CD4-positive, alpha-beta T cell treated with Interleukin-21 for 1 hour (primary cell): ENCODE measurements at places on chromosomes 3 and 15.
A peak's percentile ranks its signal among the peaks of the same experiment; 100 is the strongest.

GRCh38 chr3:149808209-149808829 lies 4.7 kb upstream of the RNF13 start:
- peak; percentile 65 for DNase-seq

DNA sequence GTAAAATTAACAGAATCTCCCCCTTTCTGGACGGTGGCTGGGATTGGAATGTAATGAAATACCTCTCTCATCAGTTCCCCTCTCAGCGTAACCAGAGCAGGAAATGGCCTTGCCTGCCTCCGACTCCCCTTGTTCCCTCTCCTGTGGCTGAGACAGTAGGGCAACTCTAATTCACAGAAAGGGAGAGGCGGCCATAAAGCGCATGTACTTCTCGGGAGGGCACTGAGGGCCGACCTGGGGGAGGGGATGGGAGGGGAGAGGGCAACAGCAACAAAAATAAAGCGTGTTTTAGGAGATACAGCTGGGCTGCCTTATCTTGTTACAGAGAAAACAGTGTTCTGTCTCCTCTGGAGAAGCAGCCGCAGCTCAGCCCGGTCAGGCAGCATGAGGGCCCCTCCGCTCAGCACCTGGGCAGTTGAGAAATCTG lies 783.3 kb upstream of the ARRDC4 start:
- no peak for DNase-seq

DNA sequence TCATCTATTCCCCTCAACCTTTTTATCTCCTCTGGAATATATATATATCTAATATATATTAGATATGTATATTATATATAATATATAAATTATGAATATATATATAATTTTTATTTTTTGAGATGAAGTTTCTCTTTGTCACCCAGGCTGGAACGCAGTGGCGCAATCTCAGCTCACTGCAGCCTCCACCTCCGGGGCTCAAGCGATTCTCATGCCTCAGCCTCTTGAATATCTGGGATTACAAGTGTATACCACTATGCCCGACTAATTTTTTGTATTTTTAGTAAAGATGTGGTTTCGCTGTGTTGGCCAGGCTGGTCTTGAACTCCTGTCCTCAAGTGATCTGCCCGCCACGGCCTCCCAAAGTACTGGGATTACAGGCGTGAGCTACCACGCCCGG lies 22.2 kb downstream of the PXYLP1 start:
- no peak for DNase-seq

DNA sequence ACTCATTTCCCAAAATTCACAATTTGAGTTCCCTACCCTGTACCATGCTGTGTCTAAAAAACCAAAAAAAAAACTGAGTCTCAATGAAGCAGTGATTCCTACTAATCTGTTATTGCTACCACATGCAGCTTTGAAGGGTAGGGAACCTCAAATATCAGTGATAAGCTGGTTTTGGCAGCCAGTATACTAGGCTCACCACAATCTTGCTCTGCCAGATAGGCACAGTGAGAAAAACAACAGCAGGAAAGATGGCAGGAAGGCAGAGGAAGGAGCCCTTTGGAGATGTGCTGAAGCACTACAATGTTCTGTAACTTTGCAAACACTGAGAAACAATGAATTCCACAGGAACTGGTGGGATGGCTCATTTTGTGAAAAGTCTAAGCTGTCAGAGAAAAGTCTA lies 96.9 kb upstream of the UBP1 start:
- DNase-seq: no peak

- no peak for DNase-seq
These were observed 276.7 kb downstream of the CNTN4 start for GRCh38 chr3:2375376-2375775.

GRCh38 chr15:101070502-101071273 lies 151.5 kb downstream of the LRRK1 start:
- DNase-seq: no peak

- DNase-seq: no peak
These were observed 27.3 kb downstream of the WNT5A start for GRCh38 chr3:55459838-55460237.

DNA sequence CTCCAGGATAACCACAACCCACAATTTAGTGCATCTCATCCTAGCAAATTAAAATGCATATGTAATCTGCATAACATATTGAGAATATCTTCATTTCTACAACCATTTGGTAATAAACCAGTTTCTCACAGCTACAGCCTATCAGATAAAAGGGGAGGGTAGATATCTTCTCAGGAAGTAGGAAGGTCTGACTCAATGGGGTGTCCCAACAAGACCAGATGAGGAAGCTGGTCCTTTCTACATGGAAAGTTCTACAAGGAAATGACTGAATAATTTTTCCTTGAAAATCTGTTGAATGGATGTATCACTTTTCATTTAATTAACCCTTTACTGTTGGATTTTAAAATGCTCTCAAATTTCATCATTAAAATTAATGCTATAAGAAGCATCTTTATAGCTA lies 17.4 kb upstream of the TMPRSS7 start:
- no peak for DNase-seq

GRCh38 chr3:173090492-173090891 lies 50.5 kb downstream of the SPATA16 start:
- no peak for DNase-seq
